ENCODE measurements at places on chromosomes 11 and 22. TPM values are rescaled to one million over a fixed set of nuclear protein-coding genes. Genes with fewer than 3 reads are reported as not detected.

The PRAME gene
- not detected for total RNA-seq

The DRICH1 gene
- total RNA-seq, result not detected

The SAA4 gene
- total RNA-seq, result not detected

The DSCAML1 gene
- 1.6 TPM for total RNA-seq

The MOV10L1 gene
- not detected for total RNA-seq

The FBLN1 gene
- 119 TPM for total RNA-seq

The APOA5 gene
- 2.6 TPM for total RNA-seq

The IGLL5 gene
- total RNA-seq, result 5.3 TPM

The OR8G5 gene
- not detected for total RNA-seq

The OR52N1 gene
- total RNA-seq, result not detected

The ST14 gene
- total RNA-seq, result 61.0 TPM

The GGTLC3 gene
- total RNA-seq, result not detected

The TYR gene
- not detected for total RNA-seq

The SLC22A8 gene
- total RNA-seq, result not detected

The POU2AF2 gene
- total RNA-seq, result not detected

The TIGD3 gene
- not detected for total RNA-seq

The TSSK2 gene
- 0.33 TPM for total RNA-seq

The ZNF70 gene
- 9.9 TPM for total RNA-seq

The IGSF22 gene
- not detected for total RNA-seq

The SSTR3 gene
- total RNA-seq, result 4.2 TPM

The WDR74 gene
- 40.0 TPM for total RNA-seq

The SLCO2B1 gene
- 101 TPM for total RNA-seq

The SHISA8 gene
- total RNA-seq, result not detected

The OR2AG1 gene
- total RNA-seq, result not detected
